Activated CD4-positive, alpha-beta T cell treated with anti-CD3 and anti-CD28 coated beads for 36 hours (primary cell): ENCODE measurements at places on chromosomes 2 and 18. TPM values are rescaled to one million over a fixed set of nuclear protein-coding genes. Genes with fewer than 3 reads are reported as not detected.
A peak's percentile ranks its signal among the peaks of the same experiment; 100 is the strongest.

DNA sequence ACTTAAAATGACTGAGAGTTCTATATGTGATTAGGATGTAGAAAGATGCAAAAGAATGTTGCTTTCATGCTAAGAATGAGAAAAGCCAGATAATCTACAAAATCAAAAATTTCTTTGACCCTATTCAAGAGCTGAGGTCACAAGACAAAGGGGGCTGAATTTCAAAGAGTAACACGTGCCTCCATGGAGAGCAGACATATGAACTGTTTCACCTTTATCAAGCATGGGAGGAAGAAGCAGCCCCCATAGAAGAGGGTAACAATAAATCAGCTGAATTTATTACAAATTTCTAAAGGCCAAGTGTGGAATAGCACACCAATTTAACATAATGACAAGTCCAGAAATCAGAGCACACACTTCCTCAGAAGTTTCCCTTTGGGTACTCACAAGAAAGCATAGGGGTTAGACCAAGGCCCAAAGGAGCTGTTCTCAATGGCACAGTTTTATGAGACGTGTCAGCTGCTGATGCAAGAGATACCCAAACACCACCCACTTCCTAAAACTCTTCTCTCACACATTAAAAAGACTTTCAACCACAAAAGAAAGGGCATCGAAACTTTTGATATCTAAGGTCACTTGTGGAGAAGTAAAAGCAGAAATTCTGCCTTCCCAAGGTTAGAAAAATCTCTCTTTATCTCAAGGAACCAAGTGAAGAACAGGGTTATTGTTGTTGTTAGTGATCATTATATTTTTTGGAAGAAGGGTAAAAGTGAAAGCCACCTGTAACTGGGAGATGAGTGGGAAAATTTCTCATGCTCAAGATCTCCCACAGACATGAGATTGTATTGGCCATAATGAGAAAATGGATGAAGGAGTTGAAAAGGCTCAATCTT, 950.1 kb downstream of the TRIB2 start:
- DNase-seq, result no peak
- H3K36me3 ChIP-seq, result no peaks in the 10 kb centered on the region
- H3K4me1 ChIP-seq, result no peaks in the 10 kb centered on the region
- no peak overlapping the region for H3K4me3 ChIP-seq
- no peak overlapping the region for H3K27ac ChIP-seq
- H3K27me3 ChIP-seq, result no peaks in the 10 kb centered on the region

DNA sequence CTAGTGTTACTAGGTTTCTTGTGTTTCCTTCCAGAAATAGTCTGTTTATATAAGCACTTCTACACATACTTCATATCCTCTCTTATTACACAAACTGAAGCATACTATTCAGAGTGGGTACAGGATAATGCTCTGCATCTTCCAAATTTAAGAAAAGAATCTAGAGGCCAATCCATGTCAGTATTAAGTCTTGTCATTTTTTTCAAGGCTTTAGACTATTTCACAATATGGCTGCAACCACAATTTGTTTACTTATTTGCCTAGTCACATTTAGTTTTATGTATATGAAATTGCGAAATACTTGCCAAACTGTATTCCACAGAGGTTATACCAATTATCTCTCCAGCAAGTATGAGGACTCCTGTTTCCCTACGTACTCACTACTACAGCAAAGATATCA, 27.9 kb downstream of the IWS1 start:
- DNase-seq, result no peak
- peaks cover 53% of the 10 kb centered on the region for H3K36me3 ChIP-seq
- H3K4me1 ChIP-seq, result peaks cover 12% of the 10 kb centered on the region

DNA sequence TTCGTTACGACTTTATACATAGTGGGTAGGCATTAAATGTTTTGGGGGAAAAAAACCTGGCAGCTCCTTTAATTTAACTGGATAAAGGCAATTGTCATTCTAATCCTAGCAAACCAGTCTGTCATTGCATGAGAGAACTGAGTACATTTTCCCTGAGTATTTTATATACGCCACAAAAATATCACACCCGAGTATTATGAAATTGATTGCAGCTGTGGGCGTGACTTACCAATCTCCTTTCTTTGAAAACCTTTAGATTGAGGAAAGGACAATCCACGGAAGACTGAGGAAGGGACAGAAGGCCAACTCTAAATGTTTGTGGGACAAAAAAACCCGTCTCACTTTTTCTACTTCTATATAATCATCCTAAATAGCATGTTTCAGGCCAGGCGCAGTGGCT, 9.0 kb downstream of the TM4SF20 start:
- DNase-seq, result no peak
- H3K27ac ChIP-seq, result no peak overlapping the region
- peaks cover 2% of the 10 kb centered on the region for H3K27me3 ChIP-seq
- H3K4me1 ChIP-seq, result peaks cover 26% of the 10 kb centered on the region

GRCh38 chr2:65379721-65380171, 52.7 kb downstream of the SPRED2 start:
- H3K27me3 ChIP-seq, result peaks cover 14% of the 10 kb centered on the region
- H3K4me3 ChIP-seq, result no peak overlapping the region

GRCh38 chr2:234840336-234840735, 111.5 kb upstream of the SH3BP4 start:
- no peak overlapping the region for H3K27ac ChIP-seq
- no peak for DNase-seq

GRCh38 chr2:135175177-135175576, 123.1 kb downstream of the RAB3GAP1 start:
- H3K27me3 ChIP-seq, result no peaks in the 10 kb centered on the region
- H3K4me3 ChIP-seq, result no peak overlapping the region
- no peak for DNase-seq

- DNase-seq, result no peak
- H3K27ac ChIP-seq, result peak overlapping the region; percentile 97
- H3K36me3 ChIP-seq, result peaks cover 2% of the 10 kb centered on the region
These were observed 465 bp upstream of the PLEKHA3 start for GRCh38 chr2:178479758-178480226.

GRCh38 chr2:122635686-122636085, 880.2 kb downstream of the TSN start:
- no peaks in the 10 kb centered on the region for H3K36me3 ChIP-seq
- no peak overlapping the region for H3K27ac ChIP-seq
- no peak for DNase-seq
- no peaks in the 10 kb centered on the region for H3K4me1 ChIP-seq
- H3K4me3 ChIP-seq, result no peak overlapping the region

- peaks cover 18% of the 10 kb centered on the region for H3K36me3 ChIP-seq
- no peak for DNase-seq
- H3K27ac ChIP-seq, result no peak overlapping the region
These were observed 133.4 kb downstream of the CABLES1 start for GRCh38 chr18:23268641-23269040.

GRCh38 chr2:210226223-210226622, 976 bp upstream of the ACADL start:
- H3K4me1 ChIP-seq, result peaks cover 4% of the 10 kb centered on the region
- H3K27me3 ChIP-seq, result peaks cover 41% of the 10 kb centered on the region
- no peak overlapping the region for H3K27ac ChIP-seq
- no peak overlapping the region for H3K4me3 ChIP-seq
- DNase-seq, result no peak

Gene DNAJC10
- 48.9 TPM for total RNA-seq

Gene LAMA3
- 0.09 TPM for total RNA-seq

Gene MMADHC
- 94.7 TPM for total RNA-seq

Gene AKAIN1
- total RNA-seq, result not detected

Gene ACTG2
- total RNA-seq, result 0.14 TPM

Gene ACTR3
- 583 TPM for total RNA-seq
